IPS DF 6.9 (cell line): ENCODE measurements at places on chromosomes 5 and 9.

DNA sequence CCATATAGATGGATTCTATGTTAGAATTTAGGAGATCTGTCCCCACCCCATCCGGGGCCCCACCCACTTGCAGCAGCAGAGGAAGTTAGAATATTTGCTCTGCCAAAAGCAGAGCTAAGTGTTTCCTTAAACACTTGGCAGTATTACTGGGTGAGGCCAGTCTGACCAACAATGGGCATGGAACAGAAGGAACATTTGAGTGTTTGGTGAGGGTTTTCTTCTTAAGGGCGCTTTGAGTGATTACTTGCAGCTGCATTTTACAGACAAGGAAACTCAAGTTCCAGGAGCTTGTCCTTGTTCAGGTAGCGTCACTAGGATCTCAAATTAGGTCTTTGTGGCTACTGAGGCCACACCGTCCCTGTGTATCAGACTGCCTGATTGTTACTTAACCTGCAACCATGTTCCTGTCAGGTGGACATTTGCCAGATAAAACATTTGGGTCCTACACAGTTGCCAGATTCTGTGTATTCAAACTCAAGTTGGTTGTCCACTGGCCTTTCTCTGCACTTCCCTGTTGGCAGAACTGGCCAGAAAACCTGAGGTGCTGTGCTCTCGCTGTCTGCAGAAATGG is 59.3 kb downstream of the SLC46A2 start:
- no peak for DNase-seq

GRCh38 chr9:85978496-85978895 is 37.5 kb downstream of the NAA35 start:
- DNase-seq, result no peak

DNA sequence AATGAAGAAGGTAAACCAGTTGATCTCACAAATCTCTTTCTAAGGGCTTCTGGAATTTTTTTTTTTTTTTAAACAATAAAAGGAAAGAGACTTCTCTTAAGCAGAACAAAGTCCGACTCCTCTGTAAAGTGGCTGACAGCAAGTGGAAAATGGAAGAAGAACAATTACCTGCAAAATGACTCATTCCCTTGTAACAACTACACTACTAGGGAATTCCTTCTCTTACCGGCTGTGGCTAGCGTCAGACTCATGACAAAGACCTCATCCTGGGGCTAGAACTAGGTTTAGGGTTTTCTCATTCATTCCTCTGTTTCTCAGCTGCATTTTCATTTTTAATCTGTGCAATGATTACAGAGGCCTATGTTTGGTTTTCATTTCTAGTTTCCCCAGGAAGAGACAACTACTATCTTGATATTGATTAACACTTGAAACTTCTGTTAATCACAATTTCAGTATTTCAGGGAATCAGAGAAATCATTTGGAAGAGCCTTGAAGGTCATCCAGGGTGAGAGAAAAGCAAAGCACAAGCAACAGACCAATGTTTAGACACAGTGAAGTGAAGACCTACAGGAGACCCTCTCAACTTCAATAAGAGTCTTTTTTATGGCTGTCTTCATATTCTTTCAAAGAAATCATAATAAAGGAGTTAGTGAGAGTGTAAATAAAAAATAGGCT is 437.9 kb downstream of the RAB3C start:
- DNase-seq, result no peak

DNA sequence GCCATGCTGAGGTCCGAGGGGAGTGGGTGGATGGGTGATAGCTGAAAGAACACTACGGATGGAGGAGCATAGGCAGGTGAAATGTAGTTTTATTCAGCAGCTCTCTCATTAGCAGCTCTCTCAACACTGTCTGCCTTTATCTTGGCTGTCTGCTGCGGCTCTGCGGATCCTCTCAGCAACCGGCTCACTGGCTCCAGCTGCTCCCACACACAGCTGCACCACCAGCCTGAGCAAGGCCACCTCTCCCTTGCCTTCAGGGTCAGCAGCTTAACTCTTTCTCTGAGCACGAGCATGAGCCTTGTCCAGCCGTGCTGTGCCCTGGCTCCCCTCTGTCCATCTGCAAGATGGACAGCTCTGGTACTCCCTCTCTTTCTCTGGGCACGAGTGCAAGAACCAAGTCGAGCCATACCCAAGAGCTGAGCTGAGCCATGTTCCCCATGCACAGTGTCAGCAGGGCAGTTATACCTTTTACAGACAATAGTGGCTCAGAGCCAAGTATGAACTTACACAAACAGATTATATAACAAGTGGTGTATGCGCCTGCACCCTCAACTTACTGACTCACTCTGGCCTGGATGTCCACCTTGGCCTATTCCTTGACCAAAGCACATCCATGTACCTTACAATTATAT is 108.5 kb downstream of the MACIR start:
- DNase-seq, result no peak
